Activated CD4-positive, alpha-beta T cell treated with anti-CD3 and anti-CD28 coated beads, Interleukin-2, amount 50 U/mL, for 24 hours (primary cell): ENCODE measurements at places on chromosomes 12 and 14.

DNA sequence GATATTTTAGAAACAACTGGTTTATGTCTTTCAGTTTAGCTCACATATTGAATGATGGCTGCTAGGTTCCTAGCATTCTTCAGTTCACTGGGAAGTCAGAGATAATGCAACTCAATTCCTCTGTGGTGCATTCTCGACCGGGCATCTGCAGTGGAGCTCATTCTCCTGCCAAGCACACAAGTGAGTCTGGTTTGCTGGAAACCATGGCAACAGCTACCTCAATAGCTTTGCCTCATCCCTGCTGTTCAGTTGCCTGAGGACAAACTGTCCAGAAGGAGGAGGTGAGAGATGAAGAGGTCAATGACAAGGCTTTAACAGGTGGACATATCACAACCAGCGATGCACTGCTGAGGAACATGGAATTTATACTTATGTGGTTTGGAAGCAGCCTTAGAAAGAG lies 816.9 kb downstream of the AACS start:
- DNase-seq, result no peak

GRCh38 chr12:104750061-104750460 lies 208.0 kb downstream of the SLC41A2 start:
- no peak for DNase-seq

DNA sequence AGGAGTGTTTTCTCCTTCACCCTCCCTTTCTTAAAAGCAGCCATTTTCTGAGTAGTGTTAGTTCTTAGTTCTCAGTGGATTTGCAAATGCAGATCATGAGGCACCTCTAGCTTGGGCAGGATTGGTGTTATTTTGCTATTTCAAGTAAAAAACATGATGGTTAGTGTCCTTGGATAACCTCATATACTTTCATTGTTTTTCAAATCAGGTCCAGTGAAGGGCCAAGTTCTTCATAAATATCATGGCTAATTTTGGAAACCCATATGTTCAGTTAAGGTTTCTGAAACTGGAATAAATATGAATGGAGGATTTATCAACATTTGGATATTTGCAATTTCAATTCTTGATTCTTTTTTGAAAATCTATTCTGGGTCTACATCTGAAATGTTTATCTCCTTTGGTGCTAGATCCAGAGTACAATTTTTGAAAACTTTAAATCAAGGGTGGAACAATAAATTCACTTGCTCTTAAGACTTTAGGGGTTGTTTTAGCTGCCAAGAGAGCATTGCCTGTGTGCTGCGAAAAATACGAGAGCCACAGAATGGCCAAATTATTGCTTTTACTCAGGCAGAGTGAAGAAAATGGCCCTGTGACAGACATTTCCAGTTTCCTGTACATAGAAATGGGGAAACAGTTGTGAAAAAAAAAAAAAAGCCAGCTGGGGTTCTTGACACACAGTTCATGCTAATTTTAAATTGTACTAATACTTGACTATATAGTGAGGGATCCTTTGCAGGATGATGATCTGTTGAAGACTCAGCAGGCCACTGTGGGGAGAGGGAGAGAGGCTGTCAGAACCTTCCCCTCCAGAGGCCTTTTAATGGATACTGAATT lies 104.6 kb downstream of the BICD1 start:
- no peak for DNase-seq

GRCh38 chr12:47343684-47344567 lies 264.2 kb upstream of the AMIGO2 start:
- no peak for DNase-seq
